Non-pigmented ciliary epithelial cell (primary cell): ENCODE measurements at places on chromosomes 2 and 18.

- DNase-seq: no peak
Observed at GRCh38 chr2:237179161-237179560, 93.5 kb downstream of the COPS8 start.

DNA sequence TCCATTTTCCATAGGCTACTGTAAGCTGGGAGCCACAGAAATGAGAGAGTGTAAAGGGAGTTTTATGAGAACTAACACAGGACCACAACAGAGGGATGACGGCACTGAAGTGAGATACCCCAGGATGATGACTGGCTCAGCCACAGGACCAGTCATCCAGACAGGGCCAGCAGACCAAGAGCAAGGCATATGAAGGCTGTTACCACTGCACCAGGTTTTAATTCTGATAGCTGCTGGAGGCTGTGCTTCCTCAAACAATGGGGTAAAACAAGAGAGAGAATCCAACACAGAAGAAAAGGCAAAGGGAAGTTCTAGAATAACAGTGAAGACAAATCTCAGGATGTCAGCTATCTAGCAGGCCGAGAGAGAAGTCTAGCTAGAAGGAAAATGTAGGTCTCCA is 94.9 kb downstream of the BCL2 start:
- DNase-seq: no peak

DNA sequence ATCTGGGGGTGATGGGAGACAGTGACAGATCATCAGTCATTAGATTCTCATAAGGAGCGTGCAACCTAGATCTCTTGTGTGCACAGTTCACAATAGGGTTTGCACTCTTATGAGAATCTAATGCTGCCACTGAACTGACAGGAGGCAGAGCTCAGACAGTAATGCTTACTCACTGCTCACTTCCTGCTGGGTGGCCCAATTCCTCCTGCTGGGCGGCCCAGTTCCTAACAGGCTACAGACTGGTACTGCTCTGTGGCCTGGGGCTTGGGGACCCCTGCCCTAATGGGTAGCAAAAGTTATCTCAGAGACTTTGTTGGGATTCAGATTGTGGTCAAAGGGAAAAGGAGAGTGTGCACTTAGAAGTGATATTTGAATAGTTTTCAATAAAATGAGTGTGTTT is 840.1 kb upstream of the ID2 start:
- DNase-seq: no peak

GRCh38 chr2:155766342-155767115 is 566.0 kb downstream of the NR4A2 start:
- no peak for DNase-seq

GRCh38 chr18:24249716-24250115 is 110.9 kb downstream of the CABYR start:
- DNase-seq: no peak

DNA sequence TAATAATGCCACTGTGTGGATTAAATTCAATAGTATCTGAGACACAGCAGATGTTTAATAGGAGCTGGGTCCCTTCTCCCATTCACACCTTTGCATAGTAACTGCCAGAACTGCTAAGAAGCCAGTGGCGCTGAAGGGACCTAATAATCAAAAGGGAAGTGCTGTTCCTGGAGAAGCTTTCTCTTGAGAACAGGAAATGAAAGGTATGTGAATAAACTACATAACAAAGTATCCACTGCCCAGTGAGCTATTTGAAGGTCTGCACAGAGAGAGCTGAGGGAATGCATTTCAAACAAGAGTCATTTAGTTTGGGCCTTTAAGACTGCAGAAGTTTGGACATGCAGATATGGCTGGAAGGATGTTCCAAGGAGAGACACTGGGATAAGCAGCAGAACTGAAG is 56.1 kb upstream of the KIDINS220 start:
- no peak for DNase-seq

DNA sequence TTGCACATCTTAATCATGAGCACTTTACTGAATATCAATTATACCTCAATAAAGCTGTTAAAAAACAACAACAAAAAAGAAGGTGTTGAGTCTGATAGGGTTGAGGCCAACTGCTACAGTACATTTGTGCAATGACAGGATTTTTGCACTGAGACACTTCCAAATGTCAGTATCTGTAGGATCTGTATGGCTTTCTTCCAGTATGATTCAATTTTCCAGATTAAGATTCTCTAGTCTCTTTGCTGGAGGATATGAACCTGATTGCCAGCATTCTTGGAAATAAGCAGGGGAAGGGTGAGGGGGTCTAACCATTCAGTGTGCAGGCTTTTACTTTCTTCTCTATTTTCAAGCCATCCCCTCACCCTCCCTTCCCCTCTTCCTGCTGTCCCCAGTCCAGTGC is 85.1 kb downstream of the SEMA4F start:
- DNase-seq: no peak

DNA sequence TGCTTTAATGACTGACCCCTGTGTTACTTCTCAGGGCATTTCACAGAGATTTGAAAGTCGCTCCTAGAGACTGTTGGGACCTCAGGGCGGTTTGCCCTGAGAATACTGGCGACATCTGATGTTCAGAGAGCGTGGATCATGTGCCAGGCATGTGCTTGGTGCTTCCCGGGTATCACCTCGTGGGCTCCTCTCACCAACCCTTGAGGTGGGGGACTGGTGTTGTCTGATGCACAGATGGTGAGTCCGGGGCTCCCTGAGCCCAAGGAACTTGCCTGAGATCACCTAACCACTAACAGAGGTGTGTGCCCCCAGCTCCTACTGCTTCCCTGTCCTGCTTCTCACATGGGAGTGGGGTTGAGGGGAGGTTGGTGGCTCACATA is 16.2 kb downstream of the ATOH8 start:
- DNase-seq: no peak

DNA sequence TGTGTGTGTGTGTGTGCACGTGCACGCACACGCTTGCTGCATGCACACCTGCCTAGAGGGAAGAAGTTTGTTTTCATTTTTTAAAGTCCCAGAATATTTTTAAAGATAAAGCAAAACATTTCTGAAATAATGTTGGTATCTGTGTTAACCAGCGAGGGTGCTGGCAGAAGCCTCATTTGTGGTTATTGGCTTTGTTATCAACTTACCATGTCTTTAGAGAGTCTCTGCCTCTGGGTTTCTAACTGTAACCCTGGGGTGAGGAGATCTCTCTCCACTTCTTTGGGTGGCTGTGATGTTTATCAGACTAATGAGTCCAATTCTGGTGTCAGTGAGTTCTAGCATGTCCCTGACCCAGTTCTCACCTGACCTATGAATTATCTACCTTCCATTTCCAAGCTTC is 927.6 kb upstream of the FANCL start:
- no peak for DNase-seq

- no peak for DNase-seq
Observed at GRCh38 chr2:225040856-225041206, 1.4 kb downstream of the DOCK10 start.

- DNase-seq: no peak
Observed at GRCh38 chr18:61470031-61470674, 136.9 kb downstream of the CDH20 start.

GRCh38 chr2:108412995-108413710 is 35.4 kb downstream of the SULT1C4 start:
- DNase-seq: peak; percentile 89

DNA sequence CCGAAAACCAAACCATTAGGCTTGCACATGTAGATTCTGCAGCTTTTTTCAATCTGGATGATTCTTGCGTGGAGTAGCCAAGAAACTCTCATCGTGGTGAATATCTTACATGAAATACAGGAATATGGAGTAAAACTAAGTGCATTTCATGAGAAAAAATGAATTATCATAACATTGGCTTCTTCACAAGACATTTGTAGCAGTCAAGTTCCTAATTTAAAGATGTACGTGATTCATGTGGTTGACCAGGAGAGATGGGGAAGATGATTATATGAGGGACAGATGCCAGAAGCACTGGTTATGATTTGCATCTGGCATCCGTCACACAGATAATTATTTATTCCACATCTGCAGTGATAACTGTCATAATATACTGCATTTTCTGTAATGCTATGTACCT is 90.4 kb downstream of the ANTXR1 start:
- no peak for DNase-seq

DNA sequence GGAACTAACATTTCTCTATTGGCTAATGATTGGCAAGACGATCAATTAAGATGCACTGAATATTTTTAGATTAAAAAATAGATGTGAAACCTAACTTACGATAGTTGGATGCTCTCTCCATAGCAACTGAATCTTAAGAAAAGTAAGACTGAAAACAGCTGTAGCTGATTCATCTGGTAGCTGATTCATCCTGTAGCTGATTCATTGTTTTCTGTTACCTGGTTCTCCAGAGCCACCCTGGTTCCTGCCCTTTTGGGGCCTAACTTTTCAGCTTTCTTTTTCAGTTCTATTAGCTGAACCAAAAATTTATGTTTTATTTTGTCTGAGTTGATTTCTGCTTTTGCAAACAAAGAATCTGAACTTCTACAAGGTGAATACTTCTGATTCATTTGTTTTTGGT is 22.7 kb upstream of the SPR start:
- peak; percentile 40 for DNase-seq

DNA sequence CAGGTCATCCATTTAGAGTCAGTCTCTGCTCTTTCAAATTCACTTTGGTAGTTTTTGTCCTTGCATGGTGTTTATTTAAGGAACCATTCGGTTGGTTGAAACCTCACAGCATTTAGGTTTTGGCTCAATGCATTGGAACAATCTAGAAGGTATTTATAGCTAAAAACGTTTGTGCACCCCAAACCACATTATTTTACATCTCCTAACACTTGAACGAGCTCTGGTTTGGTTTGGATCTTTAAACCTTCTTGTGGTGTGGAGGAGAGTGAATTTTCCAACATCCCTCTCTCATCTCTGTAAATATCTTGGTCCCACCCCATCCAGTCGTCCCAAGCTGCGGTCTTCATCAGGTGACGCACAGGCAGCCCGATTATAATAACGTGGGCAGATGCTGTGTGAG is 287.9 kb downstream of the LPIN1 start:
- DNase-seq: no peak

- no peak for DNase-seq
Observed at GRCh38 chr2:129056309-129056958, 737.8 kb upstream of the HS6ST1 start.

- peak; percentile 74 for DNase-seq
Observed at GRCh38 chr2:238596571-238597551, 170.1 kb downstream of the ASB1 start.

- no peak for DNase-seq
Observed at GRCh38 chr2:134021830-134022524, 231.9 kb upstream of the MGAT5 start.

DNA sequence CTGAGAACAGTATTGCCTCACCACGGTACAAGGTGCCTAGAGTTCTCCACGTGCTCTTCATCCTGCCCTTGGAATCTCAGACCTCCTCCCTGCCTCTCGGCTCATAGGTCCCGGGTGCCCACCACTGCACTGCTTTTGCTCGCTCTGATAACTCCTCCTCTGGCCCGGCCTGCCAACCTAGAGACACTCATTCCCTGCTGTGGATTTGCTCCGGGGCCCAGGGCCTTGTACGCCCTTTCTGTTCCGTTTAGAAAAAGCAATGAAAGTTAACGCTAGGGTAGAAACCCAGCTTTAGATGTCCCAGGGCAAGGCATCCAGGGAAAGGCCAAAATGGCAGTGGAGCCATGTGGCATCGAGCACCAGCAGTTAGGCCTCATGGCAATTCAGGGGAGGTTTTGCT is 253.9 kb downstream of the VAPA start:
- no peak for DNase-seq

DNA sequence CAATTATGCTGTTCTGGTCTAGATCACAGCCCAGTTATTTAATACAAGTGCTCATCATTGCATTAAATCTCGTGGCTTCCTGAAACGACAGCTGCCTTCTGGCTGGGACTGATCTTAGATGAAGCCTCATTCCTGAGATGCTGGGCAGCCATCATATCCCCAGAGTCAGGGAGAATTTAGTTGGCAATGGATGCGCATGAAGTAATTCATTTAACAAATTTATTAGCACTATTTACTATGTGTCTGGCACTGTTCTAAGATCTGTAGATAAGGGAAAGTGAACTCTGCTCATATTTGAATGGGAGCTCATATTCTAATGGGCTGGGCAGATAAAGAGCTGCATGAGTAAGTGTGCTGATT is 244.7 kb downstream of the KCNS3 start:
- no peak for DNase-seq

GRCh38 chr2:204691911-204692510 is 146.7 kb downstream of the PARD3B start:
- DNase-seq: peak; percentile 74

GRCh38 chr2:122136056-122136455 is 380.6 kb downstream of the TSN start:
- no peak for DNase-seq

GRCh38 chr2:9095690-9096089 is 92.2 kb upstream of the MBOAT2 start:
- DNase-seq: no peak

DNA sequence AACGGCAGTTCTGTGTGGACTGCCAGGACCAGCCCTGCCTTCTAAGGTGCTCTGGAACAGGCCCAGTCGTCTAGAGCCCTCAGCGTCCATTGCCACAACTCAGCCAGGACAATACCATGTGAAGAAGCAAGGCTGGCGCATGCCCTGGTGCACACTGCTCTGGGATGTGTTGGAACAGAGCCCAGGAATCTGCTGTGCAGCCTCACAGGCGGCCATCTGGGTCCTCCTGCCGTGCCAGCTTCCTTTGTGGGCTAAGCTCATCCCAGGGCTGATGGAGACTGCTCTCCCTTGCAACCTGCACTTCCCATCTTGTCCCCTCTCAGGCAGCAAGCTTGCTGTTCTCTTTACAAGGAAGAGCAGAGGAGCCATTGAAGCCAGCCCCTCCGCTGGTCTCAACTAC is 246.4 kb upstream of the PXDN start:
- no peak for DNase-seq

GRCh38 chr2:223079925-223080324 is 27.9 kb downstream of the KCNE4 start:
- no peak for DNase-seq

DNA sequence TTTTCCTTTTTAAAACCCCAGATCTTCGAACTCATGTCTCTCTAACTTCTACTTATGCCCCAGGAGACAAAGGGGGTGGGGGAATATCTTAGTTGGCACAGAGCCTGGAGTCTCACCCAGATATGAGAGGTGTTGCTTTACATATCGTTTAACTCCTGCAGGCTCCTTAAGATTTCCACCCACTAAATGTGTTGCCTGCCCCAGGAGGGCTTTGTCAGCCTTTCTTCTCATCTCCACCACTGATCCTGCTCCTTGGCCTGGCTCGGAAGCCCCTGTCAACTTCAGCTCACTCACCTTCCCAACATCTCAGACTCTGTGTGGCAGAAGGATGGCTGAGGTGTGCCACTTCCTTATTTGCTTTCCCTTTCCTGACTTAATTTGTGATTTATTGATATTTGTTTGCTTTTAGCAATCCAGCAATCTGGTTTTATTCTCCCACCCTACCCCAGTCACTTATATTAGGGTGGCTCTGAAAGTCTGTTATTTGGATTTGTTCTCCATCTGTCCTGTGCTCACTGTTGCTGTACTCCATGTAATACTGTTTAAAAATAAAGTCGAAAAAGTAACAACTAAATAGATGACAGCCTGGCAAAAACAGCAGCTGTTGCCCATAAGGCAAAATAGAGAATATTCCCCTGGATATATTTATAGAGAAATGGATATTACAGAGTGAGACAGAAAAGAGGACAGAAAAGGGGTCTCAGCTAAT is 200.6 kb downstream of the ZBTB7C start:
- no peak for DNase-seq

- no peak for DNase-seq
Observed at GRCh38 chr2:11933854-11934253, 187.4 kb downstream of the LPIN1 start.

GRCh38 chr2:46008091-46008870 is 288.9 kb upstream of the EPAS1 start:
- no peak for DNase-seq
